Epithelial cell of prostate (primary cell): ENCODE measurements at places on chromosomes 2 and 18.

DNA sequence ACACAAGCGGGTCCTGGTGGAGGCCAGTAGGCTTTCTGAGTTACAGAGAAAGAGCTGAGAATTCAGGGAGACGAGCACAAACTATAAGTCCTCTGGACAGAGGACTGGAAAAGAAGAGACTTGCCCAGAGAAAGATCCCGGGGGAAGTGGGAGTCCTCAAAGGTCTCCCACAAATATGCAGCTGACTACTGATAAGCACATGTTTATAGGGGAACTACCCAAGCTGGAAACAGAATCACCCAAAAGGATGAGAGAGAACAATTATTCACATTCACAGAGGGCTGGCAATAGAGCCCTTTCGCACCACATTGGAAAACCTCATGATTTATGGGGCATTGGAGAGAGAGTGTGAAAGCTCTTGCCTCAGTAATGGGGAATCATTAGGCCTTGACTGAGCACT lies 337.6 kb downstream of the IRS1 start:
- no peak for DNase-seq

DNA sequence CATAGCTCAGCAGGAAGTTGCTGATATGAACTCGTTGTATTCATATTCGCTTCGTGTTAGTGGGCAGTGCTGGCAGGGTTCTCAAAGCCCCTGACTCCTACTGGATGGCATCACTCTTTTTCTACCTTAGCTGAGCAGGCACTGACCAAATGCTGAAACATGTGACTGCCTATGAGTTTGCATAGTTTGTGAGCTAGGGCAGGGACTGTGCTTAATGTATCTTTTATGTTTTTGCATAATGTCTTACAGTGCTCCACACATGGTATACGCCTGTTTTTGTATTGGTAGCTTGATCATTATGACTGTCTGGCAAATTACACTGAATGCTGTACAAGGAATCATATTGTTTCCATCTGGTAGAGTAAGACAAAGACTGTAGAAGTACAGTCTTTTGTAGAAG lies 305.3 kb downstream of the PARD3B start:
- DNase-seq: no peak

- no peak for DNase-seq
Measured at GRCh38 chr2:54681416-54681815, 42.0 kb upstream of the EML6 start.

DNA sequence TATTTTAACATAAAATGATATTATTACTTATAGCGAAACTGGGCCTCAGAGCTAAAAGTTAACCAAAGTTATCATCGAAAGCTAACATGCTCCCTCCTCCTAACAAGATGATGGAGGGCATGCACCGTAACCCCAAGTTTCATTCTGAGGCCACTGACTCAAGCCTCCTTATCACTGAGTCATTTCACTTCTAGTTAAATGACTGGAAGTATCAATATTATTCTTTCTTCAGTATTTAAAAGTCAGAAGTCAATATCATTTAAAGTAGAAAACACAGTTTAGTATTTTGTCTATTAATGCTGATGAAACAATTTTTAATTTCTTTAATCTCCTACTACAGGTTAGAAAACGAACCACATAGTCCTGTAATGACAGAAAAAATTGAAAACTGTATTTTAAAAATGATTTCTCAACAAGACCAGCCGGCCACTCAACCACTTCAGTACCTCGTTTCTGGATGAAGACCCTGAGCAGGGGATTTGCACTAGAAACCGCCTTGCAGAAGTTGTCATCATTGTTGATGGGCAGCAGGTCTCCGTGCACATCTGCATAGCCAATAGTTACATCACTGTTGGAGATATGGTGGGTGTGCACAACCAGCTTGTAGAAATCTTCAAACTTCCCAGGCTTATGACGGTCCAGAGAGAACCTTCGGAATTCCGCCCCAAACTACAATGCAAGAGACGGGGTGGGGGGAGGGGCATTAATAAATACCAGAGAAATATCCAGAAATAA lies 44.9 kb downstream of the PARD6G start:
- DNase-seq: no peak

- DNase-seq: no peak
Measured at GRCh38 chr2:101251844-101252407, 760 bp upstream of the CNOT11 start.

DNA sequence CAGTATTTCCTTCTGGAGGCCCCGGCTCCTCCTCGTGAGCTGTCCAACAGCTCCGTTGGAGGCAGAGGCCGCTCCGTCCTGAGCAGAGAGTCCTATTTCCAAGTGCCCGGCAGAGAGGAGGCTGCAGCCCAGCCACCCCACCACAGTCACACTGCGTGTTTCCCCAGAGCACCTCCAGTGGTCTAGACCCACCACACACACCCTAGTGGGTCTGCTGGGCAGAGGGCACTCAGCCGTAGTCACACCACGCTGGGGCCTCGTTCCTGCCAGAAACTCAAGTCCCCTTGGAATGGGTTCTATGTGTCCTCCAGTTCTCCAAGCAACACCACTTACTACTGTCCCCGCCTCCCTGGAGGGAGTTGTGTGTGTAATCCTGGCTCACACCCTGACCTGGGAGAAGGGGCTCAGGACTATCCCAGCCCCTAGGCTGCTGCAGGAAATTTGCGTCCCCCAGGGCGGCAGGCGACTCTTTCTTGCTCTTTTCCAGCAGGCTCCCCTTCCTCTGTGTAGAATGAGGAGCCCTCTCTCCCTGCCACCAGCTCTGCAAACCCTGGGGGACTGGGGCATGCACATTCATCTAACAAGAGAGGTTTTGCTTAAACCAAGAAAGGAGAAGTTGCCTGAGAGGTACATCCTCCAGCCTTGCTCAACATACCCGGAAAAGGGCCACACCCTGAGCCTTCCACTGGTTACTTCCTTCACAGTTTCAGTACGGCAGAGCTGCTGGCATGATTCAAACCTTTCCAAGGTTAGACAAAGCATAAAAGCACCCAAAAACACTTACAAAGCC lies 114.1 kb downstream of the NDUFA10 start:
- DNase-seq: no peak
